ENCODE measurements at places on chromosomes 3 and 15.

- no peak for DNase-seq
These were observed 66.1 kb downstream of the FBLN2 start for GRCh38 chr3:13615019-13615528.

- DNase-seq, result no peak
These were observed 33.1 kb downstream of the USF3 start for GRCh38 chr3:113663324-113663750.

DNA sequence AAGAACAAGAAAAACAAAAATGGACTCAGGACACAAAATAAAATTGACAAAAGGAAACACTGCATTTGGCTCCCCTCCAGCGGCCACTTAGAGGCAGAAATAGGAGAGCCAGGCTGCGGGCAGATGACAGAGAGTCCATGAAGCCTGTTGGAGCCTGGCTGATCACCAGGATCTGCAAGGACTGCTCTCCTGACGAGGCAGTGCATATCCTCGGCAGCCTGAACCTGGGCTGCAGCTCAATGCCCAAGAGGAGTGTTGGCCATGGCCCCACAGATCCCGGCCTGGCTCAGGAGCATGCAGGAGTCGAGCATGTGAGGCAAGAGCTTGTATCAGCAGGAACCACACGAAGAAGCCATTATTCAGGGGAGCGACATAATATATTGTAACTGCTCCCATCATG is 199.8 kb downstream of the STT3B start:
- DNase-seq, result no peak

DNA sequence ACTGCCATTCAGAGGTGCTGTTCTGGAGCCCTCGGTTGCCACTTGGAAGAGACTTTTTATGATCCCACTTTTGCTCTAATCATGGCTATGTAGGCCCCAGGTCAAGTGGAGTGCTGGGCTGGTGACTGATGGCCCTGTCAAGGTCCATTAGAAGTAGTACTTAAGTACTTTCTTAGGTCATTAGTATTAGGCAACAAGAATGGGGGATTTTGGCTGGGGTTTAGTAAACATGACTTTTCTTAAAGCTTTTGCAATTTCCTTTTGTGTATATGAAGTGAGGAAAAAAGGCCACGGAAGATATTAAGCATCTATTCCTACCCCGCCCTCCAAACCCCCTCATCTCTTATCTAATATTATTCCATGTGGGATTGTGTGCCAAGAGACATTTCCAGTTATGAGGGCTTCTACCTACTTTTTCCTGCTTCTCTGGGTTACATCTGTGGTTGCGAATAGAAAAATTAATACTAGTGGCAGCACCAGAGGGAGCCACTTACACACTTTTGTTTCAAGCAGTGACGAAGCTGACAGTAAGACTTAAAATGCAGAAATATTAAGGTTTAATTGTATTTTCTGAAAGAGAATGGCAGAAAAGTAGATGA is 13.9 kb downstream of the NLGN1 start:
- no peak for DNase-seq

DNA sequence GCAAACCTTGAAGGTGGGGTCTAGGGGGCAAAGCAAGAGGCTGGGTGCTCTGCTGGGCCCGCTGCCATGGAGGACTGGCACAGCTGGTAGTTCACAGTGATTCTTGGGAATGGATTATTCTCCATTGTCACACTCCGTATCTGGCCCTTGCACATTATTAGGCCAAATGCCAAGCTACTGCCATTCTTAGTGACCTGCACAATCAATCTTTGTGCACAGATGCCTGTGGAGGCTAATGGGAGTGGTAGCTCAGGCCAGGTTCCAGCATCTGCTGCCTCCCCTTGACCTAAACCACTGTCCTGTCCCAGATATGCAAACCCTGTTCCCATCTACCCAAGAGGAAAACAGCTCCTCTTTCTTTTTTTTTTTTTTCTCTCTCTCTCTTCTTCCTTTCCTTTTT is 67.5 kb downstream of the TIPARP start:
- no peak for DNase-seq

DNA sequence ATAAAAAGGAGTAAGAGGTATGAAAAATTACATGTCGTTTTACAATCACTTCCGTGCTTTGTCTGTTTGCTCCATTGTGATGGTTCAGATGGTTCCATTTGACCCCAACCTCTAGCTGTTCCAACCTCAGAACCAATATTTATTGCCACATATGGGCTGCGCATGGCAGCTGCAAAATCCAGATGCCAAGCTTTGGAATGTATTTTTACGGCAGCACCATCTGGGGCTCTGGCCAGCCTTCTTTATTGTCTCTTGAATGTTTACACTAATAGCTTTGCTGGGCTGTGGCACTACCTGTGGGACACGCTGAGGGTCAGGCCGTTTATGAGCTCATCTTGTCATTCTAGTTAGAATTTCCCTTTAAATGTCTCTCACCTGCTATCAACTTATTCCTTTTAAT is 219.8 kb downstream of the ROBO2 start:
- no peak for DNase-seq

- no peak for DNase-seq
These were observed 174.5 kb upstream of the GAP43 start for GRCh38 chr3:115448851-115449250.

DNA sequence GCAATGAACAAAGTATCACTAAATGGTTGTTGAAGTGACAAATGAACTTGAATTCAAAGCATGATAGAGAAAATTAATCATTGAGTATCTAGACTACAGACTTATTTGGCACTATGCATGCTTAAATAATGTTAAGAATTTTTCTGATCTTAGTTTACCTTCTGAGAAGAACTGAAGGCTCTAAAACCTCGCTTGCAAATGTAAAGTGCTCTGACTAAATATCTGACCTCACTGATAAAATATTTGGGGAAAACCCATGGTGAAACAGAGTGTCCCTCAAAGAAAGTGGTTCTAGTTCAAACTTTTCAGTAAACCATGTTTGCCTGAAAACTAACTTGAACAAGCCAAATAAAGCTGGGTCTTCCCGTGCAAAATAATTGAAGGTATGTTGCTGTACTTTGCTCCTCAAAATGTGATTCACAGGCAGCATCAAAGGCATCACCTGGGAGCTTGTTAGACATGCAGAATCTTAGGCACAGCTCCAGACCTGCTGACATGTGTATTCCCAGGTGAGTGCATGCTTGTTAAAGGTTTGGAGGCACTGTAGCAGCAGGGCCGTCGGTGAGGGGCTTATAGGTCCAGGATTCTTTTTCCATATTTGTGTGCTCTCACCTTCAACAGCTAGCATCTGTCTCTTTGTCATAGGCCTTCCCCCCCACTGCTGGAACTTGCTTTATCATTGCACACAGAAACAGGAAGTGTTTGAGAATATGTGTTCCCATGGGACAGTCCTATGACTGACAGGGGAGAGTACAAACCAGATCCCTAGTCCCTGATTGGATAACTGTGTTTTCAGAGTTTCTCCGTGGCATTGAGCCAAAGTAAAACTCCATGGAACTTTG is 524.2 kb upstream of the LMCD1 start:
- DNase-seq, result no peak

GRCh38 chr3:122560680-122561079 is 3.4 kb downstream of the PARP9 start:
- DNase-seq, result peak; percentile 54

- DNase-seq, result no peak
These were observed 28.0 kb upstream of the CCDC174 start for GRCh38 chr3:14623569-14624051.

DNA sequence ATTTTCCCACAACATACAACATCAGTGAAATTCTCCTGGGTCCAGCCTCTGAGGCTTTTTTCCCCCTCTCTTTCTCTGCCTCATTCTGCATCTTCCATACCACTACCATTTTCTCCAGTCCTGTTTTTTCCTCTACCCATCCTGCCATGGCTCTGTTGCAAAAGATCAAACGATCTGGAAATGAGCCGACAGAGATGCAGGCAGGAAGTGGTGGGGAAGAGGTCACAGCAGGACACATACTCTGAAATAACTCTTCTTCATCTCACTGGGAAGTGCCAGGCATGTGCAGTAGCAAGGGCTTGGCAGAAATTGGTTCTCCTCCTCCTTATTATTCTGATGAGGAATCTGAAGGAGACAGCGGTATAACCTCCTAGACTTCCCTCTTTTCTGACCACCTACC is 114.3 kb downstream of the CORO2B start:
- DNase-seq, result no peak

- DNase-seq, result no peak
These were observed 78.9 kb downstream of the FAM81A start for GRCh38 chr15:59516655-59517461.

DNA sequence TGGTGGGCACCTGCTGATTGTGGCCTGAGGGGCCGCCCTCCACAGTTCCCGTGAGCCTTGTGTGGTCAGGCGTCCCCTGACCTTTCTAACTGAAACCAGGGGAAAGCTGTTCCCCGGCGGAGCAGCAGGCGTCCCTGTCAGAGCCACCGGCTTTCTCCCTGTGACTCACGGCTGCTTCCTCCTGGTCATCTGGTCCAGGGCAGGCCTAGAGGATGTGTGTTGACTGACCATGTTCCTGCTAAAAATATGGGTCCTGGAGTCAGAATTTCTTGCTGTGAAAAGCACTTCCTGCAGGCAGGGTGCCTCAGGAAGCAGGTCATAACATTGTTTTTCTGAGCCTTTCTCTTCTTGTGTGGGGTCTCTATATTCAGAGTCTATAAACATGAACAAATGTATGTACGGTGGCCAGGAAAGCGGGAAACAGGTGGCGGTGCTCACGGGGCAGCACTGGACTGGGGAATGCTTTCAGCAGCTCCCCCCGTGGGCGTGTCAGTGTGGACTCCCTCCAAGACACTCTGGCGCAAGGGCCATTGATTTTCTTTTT is 38.4 kb upstream of the CGNL1 start:
- no peak for DNase-seq

GRCh38 chr15:66946578-66947164 is 118.7 kb upstream of the SMAD3 start:
- DNase-seq, result peak; percentile 69

GRCh38 chr3:174440253-174440701 is 418.9 kb upstream of the NAALADL2 start:
- no peak for DNase-seq

- no peak for DNase-seq
These were observed 21.2 kb upstream of the SHC4 start for GRCh38 chr15:48984811-48985352.

Measured in activated CD4-positive, alpha-beta T cell treated with anti-CD3 and anti-CD28 coated beads, Interleukin-2, amount 50 U/mL, for 4 hours (primary cell).